ENCODE measurements at places on chromosomes 1 and 21.

DNA sequence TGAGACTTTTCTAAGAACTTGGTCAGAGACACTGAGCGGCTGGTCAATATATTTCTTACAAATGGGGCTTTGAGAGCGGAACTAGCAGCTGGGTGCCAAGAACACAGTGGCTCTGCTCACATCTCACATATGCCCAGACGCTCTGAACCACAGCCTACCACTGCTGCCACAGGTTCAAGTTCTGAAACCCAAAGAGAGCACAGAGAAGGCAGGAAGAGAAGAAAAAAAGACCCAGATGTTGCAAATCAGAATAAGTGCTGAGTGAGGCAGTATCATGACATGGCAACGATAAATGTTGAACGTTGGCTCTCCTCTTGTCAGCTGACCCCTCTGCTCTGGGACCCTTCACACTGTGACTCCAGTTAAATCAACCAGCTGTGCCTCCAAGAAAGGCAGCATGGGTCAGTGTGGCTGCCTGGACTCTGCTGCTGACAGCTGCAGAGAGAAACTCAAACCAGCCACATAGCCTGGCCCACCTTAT is 26.4 kb downstream of the HIVEP3 start:
- DNase-seq: peak; percentile 39

DNA sequence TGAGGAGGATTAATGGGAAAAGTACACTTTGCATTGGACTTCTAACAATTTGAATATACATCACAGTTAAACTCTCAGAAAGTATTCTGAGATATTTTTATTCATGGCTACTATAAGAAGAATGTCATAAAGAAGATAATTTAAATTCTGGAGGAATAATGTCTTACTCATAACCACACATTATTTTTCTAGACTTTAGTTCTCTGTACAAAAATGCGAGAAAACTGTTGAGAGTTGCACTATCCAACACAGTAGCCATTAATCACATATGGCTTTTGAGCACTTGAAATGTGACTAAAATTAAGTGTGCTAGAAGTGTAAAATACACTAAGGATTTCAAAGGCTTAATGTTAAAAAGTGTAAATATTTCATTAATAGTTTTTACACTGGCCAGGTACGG is 53.8 kb downstream of the CRB1 start:
- DNase-seq: no peak

GRCh38 chr1:184941735-184942134 is 32.6 kb downstream of the NIBAN1 start:
- no peak for DNase-seq

DNA sequence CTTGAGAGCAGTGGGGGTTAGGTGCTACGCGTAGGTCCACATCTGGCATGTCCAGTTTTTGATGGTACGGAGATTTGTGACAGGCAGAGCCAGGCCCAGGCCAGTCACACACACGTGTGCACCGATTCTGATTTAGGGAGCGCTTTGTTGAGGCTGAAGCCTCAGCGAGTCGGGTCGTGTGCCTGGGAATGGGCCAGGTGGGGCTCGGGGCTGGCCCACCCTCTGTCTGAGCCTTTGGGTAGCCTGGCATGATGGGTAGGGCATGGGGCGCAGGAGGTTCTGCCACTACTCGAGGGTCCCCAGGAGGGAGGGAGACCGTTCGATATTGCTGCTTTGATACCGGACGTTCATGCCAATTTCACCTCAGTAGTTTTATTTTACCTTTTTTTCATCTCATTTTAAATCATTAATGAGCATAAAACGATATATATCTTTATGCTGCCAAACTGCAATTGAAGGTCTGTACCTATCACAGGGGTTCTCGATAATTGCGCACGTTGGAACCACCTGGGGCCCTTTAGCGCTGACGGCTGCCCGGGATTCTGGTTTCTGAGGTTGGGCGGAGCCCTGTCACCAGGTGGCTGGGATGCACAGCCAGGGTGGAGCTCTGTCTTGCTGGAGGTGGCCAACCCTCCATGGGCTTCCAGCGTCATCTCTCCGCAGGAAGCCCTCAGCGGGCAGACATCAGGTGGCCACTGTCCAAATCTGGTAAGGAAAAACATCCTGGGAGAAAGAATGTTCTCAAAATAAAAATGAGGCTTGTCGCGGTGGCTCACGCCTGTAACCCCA is 71.9 kb downstream of the SCCPDH start:
- DNase-seq: no peak

DNA sequence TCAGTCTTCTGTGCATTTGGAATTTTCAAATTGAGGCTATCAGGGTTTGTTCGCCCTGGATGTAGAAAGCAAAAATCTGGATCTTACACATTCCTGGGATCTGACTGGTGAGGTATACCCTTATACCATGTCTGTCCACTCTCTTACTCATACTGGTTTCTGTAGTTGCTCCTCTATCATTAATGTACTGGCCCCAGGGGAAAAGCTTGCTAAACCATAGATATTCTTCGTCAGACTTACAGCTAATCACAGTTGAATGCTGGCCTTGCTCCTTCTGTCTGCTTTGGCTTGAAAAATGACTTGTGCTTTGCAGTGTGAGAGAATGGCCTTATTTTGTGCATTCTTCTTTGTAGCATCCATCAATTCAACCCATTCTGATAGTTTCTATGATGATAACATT is 30.5 kb downstream of the TBCE start:
- DNase-seq: peak; percentile 59

DNA sequence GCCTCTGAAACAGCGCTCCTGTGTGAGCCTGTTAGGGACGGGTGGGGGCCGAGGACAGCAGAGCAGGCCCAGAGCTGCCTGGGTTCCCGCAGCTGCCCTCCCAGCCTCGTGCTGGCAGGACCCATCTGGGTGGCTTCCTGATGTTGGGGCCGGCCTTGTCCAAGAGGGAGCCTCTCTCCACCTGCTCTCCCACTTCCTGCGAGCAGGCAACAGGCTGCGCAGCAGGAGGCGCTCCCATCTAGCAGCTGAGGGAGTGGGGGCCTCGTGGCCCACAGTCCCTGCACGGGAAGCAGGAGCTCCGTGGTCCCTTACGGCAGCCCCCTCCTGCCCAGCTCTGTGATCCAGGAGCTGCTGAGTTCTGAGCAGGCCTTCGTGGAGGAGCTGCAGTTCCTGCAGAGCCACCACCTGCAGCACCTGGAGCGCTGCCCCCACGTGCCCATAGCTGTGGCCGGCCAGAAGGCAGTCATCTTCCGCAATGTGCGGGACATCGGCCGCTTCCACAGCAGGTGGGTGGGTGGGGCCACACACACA is 68.0 kb downstream of the TRIM11 start:
- DNase-seq: peak; percentile 37

DNA sequence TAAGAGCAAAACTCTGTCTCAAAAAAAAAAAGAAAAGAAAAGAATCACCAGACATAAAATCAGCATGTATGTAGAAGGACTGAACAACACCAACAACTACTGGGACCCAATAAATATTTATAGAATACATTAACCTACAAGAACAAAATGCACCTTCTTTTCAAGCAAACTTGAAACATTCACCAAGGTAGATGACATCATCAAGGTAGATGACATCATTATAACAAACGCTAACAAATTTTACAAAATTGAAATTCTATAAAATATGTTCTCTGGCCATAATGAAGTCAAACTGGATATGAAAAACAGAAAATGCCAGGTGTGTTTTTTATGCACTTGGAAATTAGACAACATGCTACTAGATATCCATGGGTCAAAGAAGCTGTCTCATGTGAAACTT is 220.2 kb upstream of the SNX7 start:
- no peak for DNase-seq

DNA sequence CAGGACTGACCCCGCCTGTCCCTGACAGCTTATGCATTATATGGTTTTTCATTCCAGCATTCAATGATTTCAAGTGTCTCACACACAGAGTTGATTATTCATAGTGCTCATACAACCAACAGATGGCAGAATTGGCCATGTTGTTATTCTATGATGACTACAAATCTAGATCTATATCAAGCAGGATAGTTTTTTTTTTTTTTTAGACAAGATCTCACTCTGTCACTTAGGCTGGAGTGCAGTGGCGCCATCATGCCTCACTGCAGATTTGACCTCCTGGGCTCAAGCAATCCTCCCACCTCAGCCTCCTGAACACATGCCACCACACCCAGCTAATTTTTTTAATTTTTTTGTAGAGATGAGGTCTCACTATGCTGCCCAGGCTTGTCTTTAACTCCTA is 40.1 kb upstream of the LRRC8D start:
- no peak for DNase-seq

DNA sequence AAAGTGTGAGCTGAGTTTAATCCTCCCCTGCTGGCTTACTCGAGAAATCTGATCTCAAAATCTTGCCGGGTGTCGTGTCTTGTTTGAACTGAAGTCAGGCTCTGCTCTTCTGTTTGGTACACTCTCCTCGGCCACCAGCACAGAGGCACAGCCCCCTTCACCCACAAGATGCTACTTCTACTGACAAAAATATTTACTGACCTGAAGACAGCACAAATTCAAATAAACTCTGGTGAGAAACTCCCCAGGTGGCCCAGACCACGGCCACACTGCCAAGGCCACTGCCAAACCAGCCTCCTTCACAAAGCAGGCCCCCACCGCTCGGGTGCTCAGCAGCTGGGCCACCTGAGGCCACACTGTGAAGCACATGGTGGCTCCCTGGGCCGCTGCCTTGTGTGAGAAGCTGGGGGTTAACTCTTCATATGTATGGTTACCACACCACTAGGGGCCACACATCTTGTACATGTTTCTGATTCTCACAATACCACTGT is 80.6 kb downstream of the TGFBR3 start:
- no peak for DNase-seq

DNA sequence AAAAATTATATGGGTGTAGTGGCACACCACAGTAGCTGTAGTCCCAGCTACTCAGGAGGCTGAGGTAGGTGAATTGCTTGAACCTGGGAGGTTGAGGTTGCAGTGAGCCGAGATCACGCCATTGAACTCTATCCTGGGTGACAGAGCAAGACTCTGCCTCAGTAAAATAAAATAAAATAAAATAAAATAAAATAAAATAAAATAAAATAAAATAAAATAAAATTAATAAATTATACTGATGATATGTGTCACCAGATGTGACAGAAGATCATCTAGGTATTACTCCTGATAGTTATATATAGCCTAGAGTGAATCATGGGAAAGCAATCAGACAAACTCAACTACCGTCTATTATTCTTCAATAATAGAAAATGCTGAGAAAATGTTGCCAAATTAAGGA is 972.5 kb downstream of the MRPL39 start:
- DNase-seq: no peak

GRCh38 chr21:46021398-46021797 is 39.8 kb downstream of the COL6A1 start:
- DNase-seq: peak; percentile 29

DNA sequence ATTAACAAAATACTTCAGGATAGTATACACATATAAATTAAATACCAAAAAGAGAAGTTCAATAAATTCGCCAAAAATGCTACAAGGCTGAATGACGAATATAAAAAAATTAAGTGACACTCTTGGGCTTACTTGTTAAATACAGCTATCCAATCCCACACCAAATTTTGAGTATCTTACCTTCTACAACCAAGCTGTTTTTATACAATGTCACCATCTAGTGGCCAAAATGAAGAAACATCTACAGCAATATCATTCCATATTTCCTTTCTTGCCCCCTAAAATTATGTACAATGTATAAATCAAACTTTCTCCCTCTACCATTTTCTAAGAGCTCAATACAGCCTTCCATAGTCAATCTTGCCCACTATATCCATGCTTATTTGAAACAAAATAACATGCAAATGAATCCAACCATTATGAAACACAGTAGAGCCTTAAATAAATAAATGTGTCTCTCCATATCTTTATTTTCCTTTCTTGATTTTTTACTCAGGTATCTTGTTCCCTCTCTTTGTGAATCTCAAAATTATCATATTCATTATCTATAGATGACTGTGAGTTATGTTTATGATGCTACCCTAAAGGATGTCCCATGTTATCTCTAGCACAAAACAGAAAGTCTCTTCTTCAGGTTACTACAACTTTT is 86.3 kb downstream of the ACBD6 start:
- DNase-seq: no peak

DNA sequence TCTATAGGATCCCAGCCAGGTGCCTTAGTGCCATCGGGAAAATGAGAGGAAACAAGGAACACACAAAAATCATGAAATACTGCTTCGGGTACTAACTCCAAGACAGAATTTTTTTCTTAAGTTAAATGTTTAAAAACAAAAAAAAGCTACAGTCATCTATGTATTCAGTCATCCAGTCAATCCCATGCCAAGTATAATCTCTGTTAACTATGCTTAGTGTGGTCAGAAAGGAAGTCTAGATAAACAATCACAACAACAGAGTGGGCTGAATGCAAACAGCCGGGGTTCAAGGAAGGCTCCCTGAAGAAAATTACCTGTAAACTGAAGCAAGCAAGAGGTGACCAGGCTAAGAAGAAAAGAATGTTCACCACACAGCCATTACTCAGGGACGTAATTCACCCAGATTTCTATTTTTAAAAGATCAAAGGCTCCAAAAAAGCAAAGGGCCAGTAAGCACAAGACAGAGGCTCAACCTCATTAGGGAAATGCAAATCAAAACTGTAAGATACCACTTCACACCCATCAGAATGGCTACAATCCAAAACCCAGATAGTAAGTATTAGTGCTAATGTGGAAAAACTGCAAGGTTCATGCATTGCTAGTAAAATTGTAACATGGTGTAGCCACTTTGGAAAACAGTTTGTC is 53.0 kb downstream of the RERE start:
- DNase-seq: no peak

DNA sequence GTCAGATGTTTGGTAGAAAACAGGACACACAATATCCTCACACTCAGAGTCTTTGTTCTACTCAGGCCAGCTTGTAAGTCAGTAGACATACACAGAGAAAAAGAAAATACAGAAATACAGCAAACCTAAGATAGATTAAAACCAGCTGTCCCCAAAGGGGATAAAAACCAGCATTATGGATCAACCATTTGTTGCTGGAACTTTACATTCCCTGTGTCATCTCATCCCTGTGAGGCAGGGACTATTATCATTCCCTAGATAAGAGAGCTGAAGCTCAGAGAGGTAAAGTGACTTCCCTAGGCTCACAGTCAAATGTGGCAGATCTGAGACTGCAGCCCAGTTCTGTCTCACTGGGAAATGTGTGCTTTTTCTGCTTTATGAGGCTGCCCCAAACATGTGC is 80.7 kb downstream of the DMRTA2 start:
- DNase-seq: no peak

GRCh38 chr1:27551953-27552312 is 52.0 kb downstream of the AHDC1 start:
- no peak for DNase-seq

DNA sequence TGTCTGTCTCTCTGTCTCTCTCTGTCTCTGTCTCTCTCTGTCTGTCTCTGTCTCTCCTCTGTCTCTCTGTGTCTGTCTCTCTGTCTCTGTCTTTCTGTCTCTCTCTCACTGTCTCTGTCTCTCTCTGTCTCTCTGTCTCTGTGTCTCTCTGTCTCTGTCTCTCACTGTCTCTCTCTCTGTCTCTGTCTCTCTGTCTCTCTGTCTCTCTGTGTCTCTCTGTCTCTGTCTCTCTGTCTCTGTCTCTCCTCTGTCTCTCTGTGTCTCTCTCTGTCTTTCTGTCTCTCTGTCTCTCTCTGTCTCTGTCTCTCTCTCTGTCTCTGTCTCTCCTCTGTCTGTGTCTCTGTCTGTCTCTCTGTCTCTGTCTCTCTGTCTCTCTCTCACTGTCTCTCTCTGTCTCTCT is 873 bp upstream of the COL6A1 start:
- no peak for DNase-seq
